Endothelial cell of umbilical vein (primary cell): ENCODE measurements at places on chromosomes 7 and 10. TPM values are rescaled to one million over a fixed set of nuclear protein-coding genes. Genes with fewer than 3 reads are reported as not detected.

DNA sequence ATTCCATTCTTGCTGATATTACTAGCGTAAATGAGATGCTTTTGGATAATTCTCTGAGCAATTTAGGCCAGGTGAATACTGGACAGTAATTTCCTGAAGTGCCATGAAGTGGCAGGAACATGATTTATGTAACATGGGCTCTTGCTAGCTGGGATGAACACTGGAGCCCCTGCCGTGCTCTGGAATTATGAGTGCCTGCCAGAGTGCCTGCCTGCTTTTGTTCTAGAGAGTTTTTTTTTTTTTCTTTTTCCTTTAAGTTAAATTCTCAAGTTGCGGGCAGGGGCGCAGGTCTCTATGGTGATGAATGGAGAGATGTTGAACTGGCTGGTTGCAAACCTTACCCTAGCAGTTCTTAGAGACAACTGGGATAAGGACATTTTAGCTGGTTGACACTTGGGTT is 165.9 kb downstream of the AUTS2 start:
- no peak for DNase-seq
- no peaks in the 10 kb centered on the region for H3K4me1 ChIP-seq
- no peak overlapping the region for H3K27ac ChIP-seq
- H3K4me3 ChIP-seq: no peak overlapping the region

DNA sequence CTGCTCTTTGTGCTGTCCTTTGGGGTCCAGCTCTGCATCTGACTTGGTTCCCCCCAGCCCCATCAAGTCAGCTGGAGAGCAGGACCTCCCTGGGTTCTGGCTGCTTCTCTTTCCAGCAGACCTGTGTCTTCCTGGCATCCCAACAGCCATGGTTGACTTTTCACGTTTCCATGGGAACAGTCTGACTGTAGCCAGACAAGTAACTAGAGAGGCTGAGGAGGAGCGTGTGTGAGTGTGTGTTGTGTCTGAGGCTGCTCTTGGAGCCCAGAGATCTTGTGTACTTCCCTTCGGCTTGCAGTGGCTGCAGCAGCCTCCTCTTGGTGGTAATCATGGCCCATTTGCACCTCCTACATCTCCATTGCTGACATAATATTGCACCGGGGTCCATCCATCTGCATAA is 332.0 kb downstream of the RPS24 start:
- no peak overlapping the region for H3K4me3 ChIP-seq
- no peak for DNase-seq
- H3K4me1 ChIP-seq: peaks cover 10% of the 10 kb centered on the region
- no peak overlapping the region for H3K27ac ChIP-seq

- H3K4me3 ChIP-seq: no peak overlapping the region
- DNase-seq: no peak
- no peak overlapping the region for H3K27ac ChIP-seq
- H3K27me3 ChIP-seq: no peaks in the 10 kb centered on the region
- H3K4me1 ChIP-seq: peaks cover 29% of the 10 kb centered on the region
- H3K36me3 ChIP-seq: peaks cover 4% of the 10 kb centered on the region
Observed at GRCh38 chr7:135974667-135975066, 2.5 kb downstream of the MTPN start.

- H3K4me3 ChIP-seq: no peak overlapping the region
- no peaks in the 10 kb centered on the region for H3K4me1 ChIP-seq
- no peak overlapping the region for H3K27ac ChIP-seq
Observed at GRCh38 chr7:147857152-147858140, 733.1 kb upstream of the C7orf33 start.

The SND1 gene
- total RNA-seq: 234 and 249 TPM in 2 replicates

The DNAJC1 gene
- total RNA-seq: 19.7 and 22.5 TPM in 2 replicates
